Stimulated activated CD4-positive, alpha-beta T cell treated with anti-CD3 and anti-CD28 coated beads, Interleukin-4, amount 100 ng/mL, for 4 hours (primary cell): ENCODE measurements at places on chromosomes 5 and 9.
A peak's percentile ranks its signal among the peaks of the same experiment; 100 is the strongest.

- no peak for DNase-seq
Observed at GRCh38 chr5:170937072-170937471, 75.3 kb downstream of the RANBP17 start.

- DNase-seq = no peak
Observed at GRCh38 chr5:172170251-172170701, 17.7 kb downstream of the STK10 start.

DNA sequence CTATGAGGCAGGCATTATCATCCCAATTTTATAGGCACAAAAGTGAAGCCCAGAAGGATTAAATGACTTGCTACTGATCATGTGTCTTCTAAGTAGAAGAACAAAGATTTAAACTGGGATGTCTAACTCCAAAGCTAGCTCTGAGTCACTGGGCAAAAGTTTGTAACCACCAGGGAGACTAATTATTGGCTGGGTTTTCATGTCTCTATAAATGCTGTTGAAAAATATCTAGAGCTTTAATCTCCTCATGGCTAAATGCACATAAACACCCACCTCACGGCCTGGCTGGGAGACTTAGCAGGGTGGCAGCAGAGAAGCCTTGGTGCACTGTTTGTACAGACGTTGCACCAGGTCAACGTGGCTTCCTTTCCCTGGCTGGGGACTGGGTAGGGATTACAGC is 144.6 kb downstream of the MELK start:
- no peak for DNase-seq

- DNase-seq = no peak
Observed at GRCh38 chr5:111762895-111763294, 5.9 kb upstream of the NREP start.

GRCh38 chr9:90504486-90504885 is 138.1 kb downstream of the DIRAS2 start:
- DNase-seq = no peak

DNA sequence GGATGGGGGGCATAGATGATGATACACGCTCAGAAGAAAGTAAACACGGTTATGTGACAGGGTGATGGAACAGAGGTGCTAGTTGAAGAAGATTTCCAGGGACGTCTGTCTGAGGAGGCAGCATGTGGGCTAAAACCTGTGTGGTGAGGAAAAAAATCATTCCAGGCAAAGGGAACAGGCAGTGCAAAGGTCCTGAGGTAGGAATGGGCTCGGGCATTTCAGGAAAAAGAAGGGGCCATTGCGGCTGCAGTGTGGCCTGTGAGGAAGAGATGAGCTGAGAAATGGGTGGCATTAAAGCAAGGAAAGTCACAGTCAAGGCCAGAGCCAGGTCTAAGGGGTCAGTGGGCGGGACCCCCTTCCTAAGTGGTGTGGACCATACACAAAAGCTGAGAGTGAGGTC is 18.2 kb downstream of the TSPAN17 start:
- DNase-seq = no peak

DNA sequence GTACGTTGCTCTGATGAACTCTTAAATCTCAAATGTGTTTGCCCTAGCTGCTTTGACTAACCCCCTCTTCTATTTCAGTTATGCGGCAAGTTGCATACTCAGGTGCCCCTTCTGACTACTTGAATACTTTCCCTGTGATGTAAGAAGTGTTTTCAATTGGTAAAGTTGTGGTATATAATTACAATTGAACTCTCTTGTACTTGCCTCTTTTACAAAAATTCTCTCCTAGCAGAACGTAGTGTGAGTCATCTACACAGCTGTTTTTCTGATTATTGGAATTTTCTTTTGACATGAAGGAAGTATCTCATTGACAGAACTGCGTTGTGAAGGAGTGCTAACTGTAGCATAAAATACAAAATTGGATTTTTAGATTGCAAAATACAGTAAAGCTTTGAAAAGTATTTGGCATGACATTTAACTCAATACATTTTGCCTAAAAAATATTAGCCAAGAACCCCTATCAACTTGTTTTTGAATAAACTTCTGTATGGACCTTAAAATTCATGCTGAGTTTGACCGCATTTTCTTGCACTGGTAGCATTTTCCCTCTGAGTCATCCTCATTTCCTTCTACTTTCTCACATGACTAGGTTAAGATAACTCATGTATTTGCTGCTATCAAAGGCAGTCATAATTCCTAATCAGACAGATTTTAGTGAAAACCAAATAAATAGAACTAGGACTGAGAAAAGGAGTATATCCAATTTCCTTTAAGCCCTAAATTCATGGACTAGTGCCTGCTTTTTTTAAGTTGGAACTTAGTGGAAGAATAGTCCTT is 6.3 kb downstream of the CRHBP start:
- no peak for DNase-seq

DNA sequence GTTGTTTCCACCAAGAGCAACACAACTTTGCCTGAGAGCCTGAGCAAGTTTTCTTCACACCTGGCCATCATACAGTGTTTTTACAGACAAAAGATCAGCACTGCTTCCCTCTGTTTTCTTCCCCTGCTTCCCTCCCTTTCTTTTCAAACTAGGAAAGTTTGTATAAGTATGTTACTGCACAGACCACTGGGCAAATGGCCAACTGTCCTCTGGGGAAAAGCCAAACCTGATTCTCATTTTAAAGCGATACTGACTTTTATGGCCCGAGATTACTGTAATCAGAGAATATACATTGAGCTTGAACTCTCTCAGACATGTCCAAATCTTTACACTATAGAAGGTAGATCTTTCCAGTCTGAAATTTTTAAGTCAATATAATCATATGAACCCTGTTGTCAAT is 415.0 kb downstream of the NFIB start:
- no peak for DNase-seq

GRCh38 chr9:87075537-87075936 is 128.2 kb upstream of the GAS1 start:
- DNase-seq = no peak

DNA sequence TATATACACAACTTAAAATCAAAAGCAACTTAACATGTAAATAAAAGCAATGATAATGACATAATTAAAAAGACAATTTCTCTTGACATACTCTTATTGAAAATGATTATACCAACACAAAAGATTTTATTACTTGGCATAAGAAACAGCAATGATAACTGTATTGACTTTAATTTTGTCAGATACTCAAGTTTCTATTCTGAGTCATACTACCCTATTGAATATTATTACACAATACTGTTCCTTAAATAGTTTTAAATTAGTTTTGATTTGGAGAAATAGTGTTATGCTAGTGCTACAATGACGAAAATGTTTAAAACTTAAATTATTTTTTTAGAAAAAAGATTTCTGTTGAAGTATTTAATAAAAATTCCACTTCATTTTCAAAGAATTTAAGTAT is 1319.3 kb upstream of the C9orf72 start:
- no peak for DNase-seq

DNA sequence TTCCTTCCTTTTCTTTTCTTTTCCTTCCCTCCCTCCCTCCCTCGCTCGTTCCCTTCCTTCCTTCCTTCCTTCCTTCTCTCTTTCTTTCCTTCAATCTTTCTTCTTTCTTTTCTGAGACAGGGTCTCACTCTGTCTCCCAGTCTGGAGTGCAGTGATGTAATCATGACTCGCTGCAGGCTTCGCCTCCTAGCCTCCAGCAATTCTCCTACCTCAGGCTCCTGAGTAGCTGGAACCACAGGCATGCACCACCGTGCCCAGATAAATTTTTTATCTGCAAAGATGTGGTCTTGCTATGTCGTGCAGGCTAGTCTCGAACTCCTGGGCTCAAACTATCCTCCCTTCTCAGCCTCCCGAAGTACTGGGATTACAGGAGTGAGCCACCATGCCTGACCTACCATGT is 81.4 kb downstream of the SPATA31C2 start:
- no peak for DNase-seq

DNA sequence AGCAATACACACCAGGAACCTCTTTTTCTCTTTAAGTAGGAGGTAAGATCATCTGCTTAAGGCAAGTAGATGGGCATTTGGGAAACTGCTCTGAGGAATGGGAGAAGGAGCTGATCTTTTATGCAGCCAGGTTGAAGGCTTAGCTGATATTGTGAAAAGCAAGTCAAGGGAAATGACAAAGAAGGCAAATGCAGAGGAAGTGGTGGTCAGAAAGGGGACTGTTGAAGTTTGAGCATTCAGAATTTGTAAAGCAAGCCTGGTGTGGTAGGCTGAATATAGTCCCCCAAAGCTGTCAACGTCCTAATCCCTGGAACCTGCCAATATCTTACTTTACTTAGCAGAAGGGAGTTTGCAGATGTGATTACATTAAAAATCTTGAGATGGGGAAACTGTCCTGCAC is 128.9 kb downstream of the ADAMTS12 start:
- no peak for DNase-seq

- DNase-seq = no peak
Observed at GRCh38 chr5:59061377-59061776, 478.5 kb downstream of the RAB3C start.

DNA sequence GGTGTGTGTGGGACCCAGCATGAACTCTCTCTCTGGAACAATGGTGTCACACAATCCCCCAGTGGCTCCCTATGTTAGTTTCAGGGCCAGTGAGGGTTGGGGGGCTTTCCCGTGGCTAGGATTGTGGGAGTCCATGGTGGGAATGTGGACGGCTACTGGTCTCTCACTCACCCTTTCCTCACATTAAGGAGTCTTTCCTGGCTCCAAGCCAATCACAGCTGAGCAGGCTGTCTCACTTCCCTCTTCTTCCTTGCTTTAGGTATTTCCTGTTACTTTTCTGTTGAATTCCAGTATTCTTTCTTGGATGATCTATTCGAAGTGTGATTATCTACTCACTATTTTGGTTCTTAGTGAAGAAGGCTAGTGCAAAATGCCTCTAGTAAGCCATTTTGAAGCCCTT is 324.4 kb upstream of the MPDZ start:
- DNase-seq = no peak

- DNase-seq = no peak
Observed at GRCh38 chr5:93821891-93822415, 80.6 kb upstream of the POU5F2 start.

DNA sequence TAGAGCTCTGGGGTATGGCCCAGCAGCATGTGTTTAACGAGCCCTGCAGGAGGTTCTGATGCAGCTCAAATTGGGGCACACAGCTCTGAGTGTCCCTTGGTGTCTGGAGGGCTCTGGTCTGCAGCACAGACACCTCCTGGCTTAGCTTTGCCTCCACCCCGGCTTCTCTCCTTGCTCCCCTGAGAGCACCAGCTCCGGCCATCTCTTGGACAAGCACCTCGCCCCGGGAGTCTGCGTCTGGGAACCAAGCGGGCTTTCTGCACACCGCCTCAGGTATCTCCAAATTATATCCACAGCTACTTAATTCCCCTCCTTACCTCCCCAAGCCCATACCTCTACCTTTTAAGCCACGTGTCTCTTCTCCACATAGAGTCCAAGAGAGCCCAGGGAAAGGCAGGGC is 83.7 kb upstream of the IRX4 start:
- no peak for DNase-seq

DNA sequence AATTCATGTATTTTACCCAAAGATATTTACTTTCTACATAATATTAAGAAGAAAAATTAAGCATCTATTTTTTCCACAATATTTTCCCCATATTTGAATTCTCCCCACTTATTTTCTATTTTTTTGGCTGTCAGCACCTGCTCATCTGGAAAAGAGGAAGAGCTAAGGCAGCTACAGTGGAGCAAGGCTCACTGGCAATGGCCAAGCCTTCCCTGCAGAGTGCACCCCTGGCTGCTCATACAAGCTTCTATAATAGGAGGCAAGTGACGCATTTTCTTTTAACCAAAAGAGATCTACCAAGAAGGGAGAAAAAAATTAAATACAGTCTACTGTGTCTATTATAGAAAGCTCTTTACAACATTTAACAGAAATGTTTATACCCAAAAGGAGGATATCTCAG is 72.5 kb downstream of the AUH start:
- DNase-seq = no peak

GRCh38 chr5:126477294-126478117 is 54.3 kb downstream of the GRAMD2B start:
- DNase-seq = no peak

DNA sequence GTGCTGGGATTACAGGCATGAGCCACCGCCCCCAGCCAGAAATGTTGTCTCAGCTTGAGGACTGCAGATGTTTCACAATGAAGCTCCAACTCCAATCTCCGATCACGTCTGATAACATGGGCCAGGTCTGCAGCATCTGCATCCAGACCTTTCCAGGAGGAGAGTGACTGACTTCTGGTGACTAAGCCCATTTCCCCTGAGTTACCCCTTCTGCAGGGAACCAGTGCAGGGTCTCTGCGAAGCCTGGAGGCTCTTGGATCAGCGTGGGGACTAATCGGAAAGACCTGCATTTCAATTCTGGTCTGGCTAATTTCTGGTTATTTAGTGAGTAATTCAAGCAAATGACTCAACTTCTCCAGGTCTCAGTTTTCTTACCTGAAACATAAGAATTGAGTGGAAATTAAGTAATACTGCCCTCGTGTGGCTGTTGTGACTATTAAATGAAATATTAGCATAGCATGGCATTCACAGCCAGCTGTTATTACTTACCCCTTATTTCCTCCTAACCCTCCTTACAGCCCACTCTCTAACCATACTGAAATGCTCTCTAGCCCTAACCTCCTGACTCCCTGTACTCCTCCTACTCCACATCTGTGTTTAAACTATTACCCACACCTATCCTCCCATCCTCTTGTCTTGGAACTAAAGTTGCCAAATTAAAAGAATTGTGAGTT is 2.2 kb upstream of the GNPDA1 start:
- peak; percentile 64 for DNase-seq
